ENCODE measurements at places on chromosomes 3 and 15. TPM values are rescaled to one million over a fixed set of nuclear protein-coding genes. Genes with fewer than 3 reads are reported as not detected.

Gene GOLGA6L7
- total RNA-seq = not detected

- no peak for DNase-seq
Measured at GRCh38 chr15:36837246-36837645, 257.8 kb downstream of the CDIN1 start.

GRCh38 chr15:25937796-25938195, 74.7 kb upstream of the ATP10A start:
- no peak for DNase-seq

DNA sequence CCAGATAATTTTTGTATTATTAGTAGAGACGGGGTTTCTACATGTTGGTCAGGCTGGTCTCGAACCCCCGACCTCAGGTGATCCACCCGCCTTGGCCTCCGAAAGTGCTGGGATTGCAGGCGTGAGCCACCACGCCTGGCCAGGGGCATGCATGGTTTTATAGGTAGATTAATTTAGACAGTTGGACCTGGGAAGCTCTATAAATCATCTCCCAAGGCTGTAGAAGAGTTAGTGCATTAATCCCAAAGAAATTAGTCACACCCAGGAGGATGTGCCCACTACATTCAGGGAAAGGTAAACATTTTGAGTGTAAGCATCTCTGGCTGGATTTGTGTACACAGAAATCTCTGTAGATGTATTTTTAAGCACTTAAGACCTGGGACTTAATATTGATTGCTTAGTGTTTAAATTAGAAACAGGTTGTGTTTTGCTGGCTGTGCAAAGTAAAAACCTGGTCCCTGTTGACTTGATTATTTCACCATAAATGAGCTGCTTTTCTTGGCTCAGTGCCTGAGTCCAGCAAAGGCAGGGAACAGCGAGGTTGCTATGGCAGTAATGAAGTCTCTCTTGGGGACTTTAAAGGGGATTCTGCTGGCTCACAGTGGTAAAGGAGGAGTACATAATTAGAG, 19.2 kb downstream of the EXOSC7 start:
- peak; percentile 88 for DNase-seq

DNA sequence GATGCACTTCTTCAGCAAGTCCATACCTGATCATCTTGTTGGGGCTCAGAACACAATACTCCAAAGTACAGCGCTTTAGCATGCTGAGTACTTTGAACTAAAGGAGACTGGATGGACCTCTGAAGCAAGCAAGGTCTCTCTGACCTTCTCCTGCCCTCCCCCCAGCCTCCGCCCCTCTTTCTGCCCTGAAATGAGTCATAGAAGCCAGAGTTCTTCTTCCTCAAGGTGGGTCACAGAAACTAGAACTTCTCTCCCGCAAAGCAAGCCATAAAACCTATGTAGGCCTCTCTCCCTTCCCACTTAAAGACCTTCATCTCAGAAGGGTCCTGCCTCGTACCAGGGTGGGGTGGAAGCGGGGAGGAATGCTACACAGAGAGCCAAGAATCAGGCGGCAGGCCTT, 230.5 kb upstream of the PROK2 start:
- no peak for DNase-seq
